ENCODE measurements at places on chromosomes 16 and 17.

- DNase-seq: no peak
Measured at GRCh38 chr17:16428098-16428882, 12.9 kb downstream of the TRPV2 start.

DNA sequence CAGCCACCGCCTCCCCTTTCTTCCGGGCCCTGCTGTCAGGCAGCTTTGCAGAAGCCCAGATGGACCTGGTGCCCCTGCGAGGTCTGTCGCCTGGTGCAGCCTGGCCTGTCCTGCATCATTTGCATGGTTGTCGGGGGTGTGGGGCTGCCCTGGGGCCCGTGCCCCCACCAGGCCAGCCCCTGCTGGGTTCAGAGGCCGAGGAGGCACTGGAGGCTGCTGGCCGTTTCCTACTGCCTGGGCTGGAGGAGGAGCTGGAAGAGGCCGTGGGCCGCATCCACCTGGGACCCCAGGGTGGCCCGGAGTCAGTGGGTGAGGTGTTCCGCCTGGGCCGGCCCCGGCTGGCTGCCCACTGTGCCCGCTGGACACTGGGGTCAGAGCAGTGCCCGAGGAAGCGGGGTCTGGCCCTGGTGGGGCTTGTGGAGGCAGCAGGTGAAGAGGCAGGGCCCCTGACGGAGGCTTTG, 5.5 kb upstream of the TGFB1I1 start:
- no peak for DNase-seq

- no peak for DNase-seq
Measured at GRCh38 chr16:54288030-54288834, 1.6 kb upstream of the IRX3 start.

- DNase-seq: no peak
Measured at GRCh38 chr17:73703917-73704316, 59.7 kb upstream of the SDK2 start.

DNA sequence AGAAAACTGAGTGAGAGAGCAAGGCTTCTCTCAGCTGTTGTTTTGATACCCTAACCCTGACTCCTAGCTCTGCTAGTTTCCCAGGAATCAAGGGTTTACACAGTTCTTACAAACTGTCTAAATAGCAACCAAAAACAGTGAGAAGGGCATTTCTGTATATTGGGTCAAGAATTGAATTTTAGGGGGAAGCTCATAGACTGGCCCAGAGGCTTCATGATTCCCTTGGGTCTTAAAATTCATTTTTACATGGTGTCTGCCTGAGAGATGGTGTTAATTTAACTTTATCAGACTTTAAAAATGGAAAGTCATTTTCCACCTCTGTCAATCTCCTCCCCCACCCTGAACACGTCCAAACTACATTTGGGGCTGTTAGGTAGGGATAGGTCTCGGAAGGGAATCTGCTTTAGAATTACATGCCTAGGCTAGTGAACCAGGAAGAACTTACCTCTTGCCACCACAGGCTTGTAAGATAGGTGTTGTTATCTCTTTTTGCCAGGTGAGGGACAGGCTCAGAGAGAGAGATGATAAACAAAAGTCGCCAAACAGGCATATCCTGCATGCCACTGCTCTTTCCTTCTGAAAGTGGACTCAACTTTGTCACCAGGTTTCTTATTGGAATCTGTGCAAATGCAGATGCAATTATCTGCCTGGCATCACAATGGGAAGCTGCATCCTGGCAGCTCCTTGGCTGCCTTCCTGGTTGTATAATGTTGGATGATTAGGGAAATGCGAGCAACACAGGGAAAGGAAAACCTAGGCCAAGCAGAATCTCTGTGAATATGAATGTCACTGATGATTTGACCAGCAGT, 3.1 kb downstream of the PHAF1 start:
- no peak for DNase-seq

- DNase-seq: no peak
Measured at GRCh38 chr16:70157105-70157476, 16.5 kb upstream of the CLEC18C start.

DNA sequence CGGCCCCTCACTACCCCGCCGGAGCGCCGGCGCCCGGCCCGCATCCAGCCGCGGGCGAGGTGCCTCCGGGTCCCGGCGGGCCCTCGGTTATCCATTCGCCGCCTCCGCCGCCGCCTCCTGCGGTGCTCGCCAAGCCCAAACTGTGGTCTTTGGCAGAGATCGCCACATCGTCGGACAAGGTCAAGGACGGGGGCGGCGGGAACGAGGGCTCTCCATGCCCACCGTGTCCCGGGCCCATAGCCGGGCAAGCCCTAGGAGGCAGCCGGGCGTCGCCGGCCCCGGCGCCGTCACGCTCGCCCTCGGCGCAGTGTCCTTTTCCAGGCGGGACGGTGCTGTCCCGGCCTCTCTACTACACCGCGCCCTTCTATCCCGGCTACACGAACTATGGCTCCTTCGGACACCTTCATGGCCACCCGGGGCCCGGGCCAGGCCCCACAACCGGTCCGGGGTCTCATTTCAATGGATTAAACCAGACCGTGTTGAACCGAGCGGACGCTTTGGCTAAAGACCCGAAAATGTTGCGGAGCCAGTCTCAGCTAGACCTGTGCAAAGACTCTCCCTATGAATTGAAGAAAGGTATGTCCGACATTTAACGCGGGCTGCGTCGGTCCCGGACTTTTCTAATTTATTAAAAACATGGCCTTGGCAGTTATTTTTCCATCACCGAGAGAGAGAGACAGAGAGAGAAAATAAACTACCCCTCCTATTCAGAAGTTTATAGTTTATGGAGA, 2.8 kb downstream of the IRX5 start:
- no peak for DNase-seq

DNA sequence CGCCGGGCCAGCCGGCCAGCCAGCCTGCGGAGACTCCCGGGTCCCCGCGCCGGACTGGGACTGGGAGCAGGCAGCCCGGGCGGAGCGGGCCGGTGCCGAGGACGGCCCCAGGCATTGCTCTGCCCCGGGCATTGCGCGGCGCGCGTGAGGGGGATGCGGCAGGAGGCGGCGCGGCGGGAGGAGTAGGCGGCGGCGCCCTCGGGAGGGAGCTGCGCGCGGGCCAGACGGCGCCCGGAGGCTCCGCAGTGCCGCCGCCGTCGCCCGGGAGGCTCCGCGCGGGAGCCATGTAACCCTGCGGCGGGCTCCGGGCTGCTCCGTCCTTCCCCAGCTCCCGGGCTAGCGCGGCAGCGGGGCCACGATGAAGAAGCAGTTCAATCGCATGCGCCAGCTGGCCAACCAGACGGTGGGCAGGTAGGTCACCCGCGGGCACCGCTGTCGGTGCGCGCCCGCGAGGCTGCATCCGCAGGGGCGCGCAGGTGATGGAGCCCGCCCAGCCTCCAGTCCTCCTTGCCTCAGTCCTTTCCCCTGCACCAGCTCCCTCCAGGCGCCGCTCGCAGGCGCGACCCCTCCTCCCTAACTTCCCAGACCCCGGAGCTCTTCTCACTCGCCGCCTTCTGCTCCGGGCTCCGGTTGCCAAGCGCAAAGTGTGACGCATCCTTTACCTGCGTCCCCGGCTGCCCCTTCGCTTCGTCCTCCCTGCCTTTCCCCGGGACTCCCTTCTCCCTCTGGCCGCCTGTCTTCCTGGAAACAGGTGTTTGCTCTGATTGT, at the start of gene ARHGAP44:
Gene ARHGAP44, plus strand, starts transcription at position 18 of the 768 bp plus-strand sequence. Its CDS starts 341 bp downstream, at position 359.
- DNase-seq: no peak

DNA sequence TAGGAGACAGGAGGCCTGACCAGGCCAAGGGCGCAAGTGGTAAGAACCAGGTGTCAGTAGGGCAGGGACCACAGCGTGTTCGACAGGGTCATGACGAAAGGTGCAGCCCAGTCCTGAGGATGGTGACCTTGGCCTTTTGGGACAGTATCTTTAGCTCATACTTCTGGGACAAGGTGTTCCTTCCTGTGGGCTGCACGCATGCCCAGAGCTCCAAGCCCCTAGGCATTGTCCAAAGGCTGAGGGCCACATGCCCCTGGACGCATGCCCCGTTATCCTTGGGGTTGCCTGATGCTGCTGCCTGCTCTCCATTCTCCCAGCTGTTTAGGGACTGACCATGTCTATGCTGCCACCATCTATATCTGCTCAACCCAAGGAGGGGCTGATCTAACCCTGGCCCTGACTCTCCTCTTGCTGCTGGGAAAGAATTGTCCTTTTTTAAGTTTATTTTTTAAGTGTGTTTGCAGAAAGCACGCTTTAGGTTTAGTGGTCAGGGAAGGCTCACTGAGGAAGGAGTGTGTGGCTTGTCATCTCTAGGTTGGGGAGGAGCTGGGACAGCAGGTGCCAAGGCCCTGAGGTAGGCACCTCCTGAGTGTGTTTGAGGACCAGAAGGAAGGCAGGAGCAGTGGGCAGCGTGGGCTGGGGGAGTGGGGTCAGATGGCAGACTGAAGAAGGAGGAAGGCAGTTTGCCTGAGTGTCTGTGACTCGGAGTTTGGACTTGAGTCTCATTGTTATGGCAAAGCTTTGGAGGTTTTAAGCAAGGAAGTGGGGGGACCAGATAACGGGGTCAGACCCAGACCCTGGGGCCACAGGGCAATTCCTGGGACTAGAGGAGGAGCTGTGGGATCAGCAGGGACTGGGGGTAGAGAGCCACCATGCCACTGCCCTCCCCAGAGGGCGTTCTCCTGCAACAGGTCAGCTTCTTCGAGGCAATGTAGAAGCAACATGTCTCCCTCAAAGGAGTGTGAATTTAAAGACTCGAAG, 15.1 kb upstream of the CBX4 start:
- no peak for DNase-seq

DNA sequence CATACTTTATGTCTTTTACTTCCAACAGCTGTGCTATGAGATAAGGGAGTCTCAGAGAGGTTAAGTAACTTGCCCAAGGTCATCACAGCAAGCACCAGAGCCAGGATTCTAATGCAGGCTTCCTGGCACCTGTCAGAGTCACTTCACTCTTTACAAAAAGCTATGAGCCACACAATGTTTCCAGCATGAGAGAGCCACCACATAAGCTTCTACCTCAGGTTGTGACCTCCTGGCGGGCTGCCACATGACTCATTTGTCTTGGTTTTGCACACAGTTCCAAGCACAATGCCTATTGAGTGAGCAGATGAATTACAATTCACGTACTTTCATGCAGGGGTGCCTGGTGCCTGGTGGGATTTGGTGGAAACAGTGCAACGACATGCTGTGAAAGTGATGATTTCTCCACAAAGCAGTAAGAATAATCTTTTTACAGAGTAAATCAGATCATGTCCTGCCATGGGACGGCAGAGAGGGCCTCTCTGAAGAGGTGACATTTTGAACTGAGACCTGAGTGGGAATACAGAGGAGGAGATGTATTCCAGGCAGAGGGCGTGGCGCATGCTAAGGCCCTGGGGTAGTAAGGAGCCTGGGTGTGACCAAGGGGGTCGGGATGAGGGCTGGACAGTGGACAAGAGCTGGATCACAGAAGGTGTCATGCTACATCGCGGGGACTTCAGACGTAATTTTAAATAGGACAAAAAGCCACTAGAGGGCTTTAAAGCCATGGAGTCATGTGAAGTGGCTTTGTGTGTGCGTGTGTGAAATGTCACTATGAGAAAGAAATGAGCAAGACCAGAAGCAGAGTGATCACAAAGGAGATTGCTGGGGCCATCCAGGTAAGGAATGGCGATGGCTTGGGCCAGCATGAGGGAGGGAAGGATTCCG, 53.4 kb downstream of the CACNG3 start:
- DNase-seq: no peak

DNA sequence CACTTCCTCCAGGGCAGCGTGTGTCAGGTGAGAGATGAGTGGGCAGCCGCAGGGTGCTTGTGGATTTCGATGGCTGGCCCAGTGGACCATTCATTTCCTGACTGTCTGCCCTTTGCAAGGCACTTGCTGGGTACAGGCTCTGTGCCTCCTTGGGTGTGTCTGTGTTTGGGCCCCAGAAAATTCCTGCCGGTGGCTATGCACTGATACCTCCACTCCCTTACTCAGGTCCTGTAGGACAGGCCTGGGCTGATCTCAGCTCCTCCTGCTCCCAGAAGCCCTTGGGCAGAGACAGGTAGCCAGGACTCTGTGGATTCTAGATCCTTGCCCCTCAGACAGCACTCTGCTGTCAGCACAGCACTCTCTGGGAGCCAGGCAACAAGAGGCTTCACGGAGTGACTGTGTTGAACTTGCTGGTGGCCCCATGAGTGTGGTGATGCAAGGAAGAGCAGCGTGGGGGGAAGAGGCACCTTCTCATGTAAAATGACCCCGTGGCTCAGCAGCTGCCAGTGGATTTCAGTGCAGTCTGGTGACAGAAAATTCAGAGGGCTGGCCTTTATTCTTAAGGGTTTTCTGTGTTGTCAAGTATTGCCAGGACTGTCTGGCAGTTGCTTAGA, 29.0 kb downstream of the PGS1 start:
- no peak for DNase-seq

DNA sequence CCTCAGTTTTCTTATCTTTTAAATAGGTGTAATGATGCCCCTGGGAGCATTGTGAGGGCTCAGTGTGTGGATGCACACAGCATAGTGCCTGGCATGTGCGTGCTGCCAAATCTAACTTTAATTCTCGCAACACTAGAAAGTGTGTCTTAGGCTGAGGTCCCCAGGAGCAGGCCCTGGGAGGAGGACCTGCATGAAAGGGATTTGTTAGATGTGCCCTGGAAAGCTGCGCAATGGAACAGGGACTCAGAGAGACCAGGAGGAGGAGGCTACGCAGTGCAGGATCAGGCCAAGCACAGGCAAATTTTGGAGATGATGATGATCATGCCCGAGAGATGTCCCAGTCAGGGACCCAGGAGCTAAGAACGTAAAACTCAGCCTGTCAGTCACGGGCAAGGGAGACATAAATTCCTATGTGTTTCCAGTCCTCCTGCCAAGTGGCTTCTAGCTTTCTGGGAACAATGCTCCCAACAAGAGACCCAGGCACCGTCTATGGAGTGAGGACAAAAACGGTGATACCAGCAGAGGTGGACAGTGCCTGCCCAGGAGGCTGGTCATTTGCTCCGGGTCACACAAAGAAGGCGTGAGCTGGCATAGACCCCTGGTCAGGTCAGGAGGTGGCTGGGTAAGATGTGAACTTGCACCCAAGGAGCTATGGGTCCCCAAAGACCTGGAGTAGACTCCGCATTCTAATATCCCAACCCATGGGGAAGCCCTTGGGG, 352.2 kb upstream of the TNRC6C start:
- DNase-seq: no peak

- DNase-seq: no peak
Measured at GRCh38 chr17:69367298-69367697, 40.4 kb upstream of the ABCA5 start.

DNA sequence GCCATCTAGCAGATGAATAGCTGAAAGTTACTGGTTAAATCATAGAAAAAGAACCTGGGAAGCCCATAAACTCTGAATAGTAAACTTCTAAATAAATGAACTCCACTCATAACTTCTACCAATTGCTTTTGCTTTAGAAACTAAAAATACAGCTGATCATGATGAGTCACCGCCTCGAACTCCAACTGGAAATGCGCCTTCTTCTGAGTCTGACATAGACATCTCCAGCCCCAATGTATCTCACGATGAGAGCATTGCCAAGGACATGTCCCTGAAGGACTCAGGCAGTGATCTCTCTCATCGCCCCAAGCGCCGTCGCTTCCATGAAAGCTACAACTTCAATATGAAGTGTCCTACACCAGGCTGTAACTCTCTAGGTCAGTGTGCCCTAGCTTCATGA, 9.7 kb downstream of the KAT7 start:
- no peak for DNase-seq

Data from stimulated activated CD8-positive, alpha-beta memory T cell treated with anti-CD3 and anti-CD28 coated beads, Interleukin-7, amount 100 ng/mL, for 1 hour (primary cell).